ENCODE measurements at places on chromosomes 3 and 15.

DNA sequence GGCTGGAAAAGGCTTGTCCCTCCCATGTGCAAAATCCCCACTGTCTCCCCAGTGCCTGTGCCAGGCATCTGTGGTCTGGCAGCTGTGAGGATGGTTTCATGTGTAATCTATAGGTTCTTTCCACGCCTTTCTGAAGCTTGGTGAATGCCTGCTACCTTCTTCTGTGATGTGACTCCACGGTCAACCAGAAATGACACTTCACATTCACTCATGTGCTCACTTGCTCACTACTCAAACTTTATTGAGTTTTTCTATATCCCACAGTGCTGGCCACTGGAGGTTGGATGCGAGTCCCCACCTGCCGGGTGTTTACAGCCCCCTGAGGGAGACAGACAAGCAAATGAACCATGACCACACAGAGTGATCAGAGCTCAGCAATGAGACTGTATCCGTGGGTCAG is 27.9 kb upstream of the TLE3 start:
- no peak for DNase-seq

GRCh38 chr3:44886561-44886960 is 12.2 kb downstream of the TGM4 start:
- no peak for DNase-seq

- no peak for DNase-seq
Measured at GRCh38 chr3:189316296-189317019, 144.7 kb downstream of the TPRG1 start.

DNA sequence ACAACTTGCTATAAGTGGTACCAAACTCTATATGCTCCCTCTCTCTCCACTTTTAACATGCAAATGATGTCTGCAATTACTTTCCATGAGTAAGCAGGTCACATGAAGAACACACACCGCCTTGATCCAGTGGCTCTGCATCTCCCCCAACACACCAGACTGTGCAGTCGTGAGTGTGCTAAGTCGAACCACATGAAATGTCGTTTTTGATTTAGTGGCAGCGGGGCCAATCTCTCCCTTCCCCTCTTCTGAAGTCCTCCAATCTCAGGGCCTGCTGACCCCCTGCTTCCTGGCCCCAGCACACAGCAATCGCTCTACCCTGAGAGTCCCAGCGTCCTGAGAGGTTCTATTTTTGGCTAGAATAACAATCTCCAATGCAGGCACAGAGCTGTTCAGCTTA is 312.5 kb downstream of the SHQ1 start:
- no peak for DNase-seq

DNA sequence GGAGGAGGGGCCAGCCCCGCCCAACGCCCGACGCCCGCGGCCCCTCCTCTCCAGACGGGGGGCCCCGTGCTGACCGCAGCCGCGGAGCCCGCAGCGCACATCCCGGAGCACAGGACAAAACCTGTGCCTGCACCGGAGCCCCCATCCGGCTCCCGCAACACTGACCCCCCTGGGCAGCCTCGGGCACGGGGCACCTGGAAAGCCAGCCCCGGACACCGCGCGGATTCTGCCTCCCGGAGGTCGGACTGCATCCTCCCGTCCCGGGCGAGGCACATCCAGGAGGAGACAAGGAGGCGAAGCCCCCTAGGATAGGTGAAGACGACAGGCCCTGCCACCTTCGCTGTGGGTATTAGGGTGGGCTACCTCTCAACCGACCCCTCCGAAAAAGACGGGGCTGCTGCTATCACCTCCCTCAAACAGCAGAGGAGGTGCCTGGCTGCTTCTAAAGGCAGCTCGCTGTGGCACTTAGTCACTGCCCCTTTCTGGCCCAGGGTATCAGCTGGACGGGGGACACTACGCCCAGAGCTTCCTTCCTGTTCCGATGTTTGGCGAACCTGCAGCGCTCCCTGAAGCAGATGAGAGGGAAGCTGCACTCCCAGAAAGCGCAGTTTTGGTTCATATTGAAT is 10.6 kb downstream of the XXYLT1 start:
- DNase-seq, result peak; percentile 29

DNA sequence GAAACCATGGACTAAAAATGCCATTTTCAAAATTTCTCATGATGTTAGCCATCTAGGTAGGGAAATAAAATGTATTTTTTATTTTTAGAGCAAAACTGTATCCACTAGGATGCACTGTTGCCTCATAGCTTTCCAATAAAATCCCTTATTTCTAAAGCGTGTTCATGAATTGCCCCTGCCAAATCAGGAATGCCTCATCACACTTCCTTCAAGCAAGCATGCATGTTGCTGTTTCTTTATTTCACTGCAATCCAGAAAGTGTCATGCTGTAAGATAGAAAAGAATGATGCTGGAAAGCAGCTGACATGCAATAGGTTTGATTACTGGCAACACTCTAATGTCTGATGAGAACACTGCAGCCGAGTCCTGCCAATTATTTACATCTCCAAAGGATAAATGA is 239.5 kb downstream of the CHL1 start:
- no peak for DNase-seq

DNA sequence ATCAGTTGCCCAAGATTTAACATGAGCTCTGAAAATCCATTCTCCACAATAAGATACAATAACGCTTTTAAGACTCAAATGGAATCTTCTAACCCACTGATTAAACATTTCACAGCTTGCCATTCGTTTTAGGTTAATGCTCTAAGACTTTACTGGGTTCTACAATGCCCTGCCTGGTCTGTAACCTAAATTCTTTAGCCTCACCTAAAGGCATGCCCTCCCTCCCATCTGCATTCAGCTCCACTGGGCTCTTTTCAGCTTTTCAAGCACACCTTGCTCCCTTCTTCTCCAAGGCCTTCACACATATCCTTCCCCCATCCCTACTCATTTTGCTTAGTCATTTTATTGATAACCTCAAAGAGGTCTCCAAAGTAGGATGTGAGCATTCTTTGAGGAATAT is 290.9 kb downstream of the LSAMP start:
- DNase-seq, result no peak

GRCh38 chr3:160801386-160802118 is 45.5 kb downstream of the PPM1L start:
- peak; percentile 24 for DNase-seq

DNA sequence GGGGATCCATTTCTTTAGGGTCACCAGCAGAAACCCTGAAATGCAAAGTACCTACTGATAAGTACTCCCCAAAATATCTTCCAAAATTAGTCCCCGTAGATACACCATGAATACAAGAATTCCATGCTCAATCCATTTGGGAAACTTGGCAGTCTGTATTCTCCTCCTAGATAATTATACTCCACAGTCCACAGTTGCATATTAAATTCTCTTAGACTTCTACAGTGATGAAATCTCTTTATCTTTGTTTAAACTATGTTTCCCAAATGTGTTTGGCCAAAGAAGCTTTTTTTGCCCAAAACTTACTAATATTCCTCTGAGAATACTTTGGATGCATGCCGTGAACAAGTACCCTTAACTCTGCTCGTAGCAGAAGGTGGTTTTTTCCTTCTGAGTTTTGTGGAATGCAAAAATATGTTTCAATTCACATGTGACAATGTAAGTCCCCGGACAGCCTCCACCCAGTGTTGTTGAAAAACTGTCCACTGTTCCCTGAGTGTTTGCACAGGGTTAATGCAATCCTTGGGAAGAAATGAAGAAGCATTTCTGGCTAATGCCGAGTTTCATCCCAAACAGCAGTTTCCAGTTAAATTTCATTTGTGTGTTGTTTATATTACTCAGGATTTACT is 126.7 kb downstream of the ARNT2 start:
- no peak for DNase-seq

GRCh38 chr3:14811684-14812083 is 7.1 kb upstream of the FGD5 start:
- no peak for DNase-seq

DNA sequence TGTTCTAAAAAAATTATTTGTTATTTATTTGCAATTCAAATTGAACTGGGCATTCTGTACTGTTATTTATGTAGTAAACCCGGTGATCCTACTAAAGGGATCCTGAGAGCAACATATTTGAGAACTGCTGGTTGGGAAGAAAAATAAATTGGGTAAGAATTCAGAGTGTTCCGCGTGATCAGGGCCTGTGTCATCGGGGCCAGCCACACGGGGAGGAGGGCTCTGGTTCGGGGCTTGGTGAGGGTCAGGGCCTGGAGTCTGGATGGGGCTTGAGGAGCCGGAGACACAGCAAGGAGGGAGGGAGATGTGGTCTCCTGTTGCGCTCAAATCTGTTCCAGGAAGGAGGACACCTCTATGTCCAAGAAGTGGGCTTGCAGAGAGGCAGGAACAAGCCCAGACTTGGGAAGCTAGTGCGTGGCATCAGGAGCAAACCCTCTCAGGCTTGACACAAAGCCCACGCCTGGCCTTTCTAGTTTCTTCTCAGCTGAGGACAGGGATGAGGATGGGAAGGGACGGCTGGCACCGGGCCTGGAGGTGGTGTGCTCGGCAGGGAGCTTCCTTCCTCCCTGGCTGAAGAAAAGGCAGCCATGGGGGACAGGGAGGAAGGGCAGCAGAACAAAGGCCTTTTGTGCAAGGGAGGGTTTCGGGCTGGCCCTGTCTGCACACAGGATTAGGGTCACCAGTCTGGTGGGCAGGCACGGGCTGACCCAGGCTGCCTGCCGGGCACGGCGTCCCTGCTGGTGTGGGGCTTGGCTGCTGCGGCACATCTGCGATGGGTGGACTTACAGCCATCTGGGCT is 22.9 kb upstream of the FBLN2 start:
- no peak for DNase-seq

GRCh38 chr15:50544368-50544767 is 2.1 kb downstream of the USP50 start:
- DNase-seq, result no peak

GRCh38 chr3:161177991-161178390 is 43.1 kb upstream of the NMD3 start:
- DNase-seq, result no peak

DNA sequence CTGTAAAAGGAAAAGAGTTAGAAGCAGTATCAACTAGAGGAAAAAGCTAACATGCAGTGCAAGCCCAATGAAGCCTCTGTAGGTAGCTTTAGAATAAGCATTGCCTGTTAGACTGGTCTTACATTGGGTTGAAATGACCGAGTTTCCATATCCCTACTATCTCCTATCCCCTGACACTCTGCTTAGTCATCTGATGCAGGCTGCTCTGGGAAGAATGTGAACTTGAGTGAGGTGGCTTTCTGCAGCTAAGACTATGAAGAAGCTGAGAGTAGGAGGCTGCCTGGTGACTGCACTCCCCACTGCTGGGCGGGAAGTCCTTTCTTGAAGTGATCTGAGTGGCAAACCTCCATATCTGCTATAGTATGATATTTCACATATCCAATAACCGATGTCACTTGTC is 64.7 kb downstream of the OXSM start:
- no peak for DNase-seq

DNA sequence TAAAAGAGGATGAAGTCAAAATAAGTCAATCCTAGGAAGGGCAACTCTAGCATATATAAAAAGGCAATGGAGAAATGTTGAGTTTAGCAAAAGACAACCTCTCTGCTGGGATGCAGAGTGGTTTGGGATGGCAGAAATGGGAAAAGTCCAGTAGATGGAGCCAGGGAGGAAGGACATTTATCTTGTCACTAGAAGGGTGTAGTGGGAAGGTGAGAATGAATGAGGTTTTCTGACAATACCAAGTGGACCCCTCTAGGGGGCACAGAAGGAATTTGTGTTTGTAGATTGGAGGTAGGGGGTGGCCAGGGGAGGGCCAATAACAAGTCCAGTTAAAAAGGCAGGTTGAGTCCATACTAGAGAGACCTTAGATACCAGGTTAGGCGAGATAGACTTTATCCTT is 80.0 kb downstream of the THSD4 start:
- no peak for DNase-seq

DNA sequence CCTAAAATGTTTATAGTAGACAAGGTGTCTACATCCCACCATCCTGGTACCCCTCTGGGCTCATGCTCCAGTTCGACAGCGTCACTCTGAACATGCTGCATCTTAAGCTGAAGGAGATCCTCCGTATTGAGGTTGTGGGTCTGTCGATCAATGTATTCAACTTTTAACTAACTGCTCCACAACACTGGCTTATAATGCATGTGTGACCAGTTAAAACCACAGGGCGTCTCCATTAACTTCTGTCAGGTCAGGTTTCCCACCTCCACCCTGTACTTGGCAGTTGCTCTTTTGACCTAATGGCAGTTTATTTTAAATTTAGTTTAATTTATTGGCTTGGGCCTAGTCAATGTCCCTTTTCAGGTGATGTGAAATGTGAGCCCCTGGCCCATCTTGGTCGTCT is 17.8 kb upstream of the RARRES1 start:
- no peak for DNase-seq

GRCh38 chr3:168834558-168834957 is 738.8 kb upstream of the GOLIM4 start:
- DNase-seq, result no peak

- DNase-seq, result no peak
Measured at GRCh38 chr3:143529018-143529478, 319.2 kb downstream of the SLC9A9 start.

DNA sequence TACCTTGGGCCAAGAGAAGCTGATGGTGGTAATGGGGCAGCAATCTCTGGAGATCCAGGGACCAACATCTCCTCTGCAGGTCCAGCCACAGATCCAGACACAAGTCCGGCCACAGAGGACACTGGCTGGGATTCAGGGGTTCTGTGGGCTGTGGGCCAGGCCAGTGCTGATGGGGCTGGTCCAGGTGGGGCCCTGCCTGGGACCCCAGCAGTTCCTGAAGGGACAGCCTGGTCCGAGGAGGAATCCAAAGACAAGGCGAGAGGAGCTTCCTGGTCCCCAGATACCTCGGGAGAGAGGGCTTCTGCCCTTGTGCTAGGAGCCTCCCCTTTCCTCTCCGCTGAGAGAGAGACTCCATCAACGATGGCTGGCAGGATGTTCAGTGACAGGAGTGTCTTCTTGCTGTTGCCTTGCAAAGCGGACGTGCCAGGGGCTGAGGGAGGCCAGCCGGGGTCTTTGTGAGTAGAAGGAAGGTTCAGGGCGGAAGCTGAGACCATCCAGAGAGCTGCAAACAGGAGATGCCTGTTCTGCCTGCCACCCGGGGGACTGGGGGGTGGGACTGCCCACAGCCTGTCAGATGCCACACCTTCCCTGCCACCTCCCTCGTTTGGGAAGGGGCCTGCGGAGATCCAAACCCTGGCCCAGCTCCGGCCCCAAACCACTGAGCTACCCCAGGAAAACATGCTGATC is 24.5 kb upstream of the GOLGA6C start:
- no peak for DNase-seq

DNA sequence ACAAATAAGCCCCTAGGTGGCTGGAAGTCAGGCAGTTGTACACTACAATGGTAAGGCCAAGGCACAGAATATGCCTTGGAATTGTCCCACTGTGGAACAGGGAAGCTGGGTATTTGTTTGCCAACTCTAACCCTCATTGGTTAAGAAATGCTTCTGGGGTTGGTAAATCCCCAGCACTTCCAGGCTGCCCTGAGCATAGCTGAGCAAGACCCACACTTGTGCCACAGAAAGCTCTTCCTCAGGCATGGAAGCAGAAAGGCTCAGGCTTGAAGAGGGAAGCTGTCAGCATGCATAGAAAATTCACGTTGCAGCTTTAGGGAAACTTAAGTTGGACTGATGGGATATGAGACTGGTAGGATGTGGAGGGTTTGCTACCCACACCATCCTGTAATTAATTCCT is 86.9 kb upstream of the PLCL2 start:
- no peak for DNase-seq
